ENCODE measurements at places on chromosomes 6 and 20.

- no peak for DNase-seq
Observed at GRCh38 chr20:32670773-32671455, 2.8 kb downstream of the C20orf203 start.

DNA sequence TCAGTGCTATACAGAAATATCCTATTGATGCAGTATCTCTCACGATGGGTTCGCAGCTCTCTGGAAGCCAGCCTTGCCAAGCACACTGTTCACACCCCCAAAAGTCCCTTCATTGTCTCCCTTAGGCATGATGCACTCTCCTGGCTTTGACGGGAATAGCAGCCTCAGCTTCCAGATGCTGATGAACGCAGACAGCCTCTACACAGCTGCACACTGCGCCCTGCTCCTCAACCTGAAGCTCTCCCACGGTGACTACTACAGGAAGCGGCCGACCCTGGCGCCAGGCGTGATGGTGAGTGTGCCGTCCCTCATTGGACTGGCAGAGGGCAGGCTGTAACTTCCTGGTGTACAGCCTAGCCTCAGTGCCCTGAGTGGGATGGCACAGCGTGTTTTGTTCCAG is 60.0 kb upstream of the PBOV1 start:
- DNase-seq: peak; percentile 55

GRCh38 chr20:10644458-10645204 is 29.2 kb downstream of the JAG1 start:
- peak; percentile 42 for DNase-seq

DNA sequence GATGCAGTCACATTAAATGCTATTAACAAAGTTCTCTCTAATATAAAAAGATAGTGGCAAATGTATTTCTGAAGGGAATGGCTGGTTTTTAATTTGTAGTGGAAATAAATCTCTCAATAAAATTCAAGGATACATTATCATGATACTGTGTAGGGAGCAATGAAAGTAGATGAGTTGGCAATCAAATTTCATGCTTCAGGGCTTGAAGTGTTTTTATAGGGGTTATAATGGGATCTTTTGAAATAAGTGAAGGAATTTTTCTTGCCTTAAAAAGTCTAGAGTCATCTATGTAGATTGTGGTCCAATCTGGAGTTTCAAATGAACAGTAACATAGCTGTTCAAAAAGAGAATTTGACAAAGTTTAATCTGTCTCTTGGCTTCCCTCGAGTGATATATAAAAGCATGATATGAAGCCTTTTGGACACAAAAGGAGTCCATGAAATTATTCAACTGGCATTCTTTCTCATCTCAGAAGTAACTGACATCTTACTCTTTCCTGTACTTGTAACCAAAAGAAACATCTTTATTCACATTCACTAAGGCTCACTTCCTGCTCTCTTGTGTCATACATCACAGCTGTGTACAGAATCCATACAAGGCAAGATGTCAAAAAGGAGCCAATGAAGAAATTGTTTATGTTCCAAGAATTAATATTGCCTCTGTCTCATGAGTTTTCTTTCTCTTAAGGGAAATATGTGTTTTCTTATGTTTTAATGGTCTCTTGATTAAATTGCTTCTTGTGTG is 591.0 kb upstream of the GJE1 start:
- DNase-seq: peak; percentile 17

- DNase-seq: no peak
Observed at GRCh38 chr6:79385893-79386292, 151.3 kb downstream of the LCA5 start.

All from fibroblast of upper back skin (primary cell).